ENCODE measurements at places on chromosomes 5 and 9.

- DNase-seq: no peak
These were observed 183.4 kb downstream of the PAPPA start for GRCh38 chr9:116337015-116337414.

- no peak for DNase-seq
These were observed 40.0 kb upstream of the SMIM23 start for GRCh38 chr5:171745602-171746001.

DNA sequence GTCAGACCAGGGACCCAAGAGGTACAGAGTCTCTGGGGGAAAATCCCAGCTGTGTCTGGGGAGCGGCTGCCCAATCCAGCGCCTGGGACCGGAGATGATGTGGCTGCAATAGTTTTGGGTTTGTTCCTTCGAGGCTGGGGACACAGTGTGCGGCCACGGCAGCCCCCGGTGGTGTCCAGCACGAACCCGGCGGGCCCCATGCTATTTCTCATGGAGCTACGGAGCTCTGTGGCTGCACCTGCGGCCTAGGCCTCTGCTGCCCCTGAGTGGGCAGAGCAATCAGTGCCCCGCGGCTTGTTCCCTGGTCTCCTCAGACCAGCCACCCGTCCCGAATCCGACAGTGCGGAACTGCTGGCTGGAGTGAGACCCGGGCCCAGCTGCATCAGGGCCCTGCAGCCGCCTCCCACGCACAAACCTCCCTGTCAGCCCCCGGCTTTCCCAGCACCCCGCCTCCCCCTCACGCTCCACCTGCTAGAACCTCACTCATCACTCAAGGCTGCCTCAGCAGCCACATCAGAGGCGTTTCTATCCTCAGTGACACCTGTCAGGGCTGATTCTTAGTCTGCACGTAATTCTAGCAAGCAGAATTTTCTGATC, 29.0 kb downstream of the SARDH start:
- peak; percentile 41 for DNase-seq

DNA sequence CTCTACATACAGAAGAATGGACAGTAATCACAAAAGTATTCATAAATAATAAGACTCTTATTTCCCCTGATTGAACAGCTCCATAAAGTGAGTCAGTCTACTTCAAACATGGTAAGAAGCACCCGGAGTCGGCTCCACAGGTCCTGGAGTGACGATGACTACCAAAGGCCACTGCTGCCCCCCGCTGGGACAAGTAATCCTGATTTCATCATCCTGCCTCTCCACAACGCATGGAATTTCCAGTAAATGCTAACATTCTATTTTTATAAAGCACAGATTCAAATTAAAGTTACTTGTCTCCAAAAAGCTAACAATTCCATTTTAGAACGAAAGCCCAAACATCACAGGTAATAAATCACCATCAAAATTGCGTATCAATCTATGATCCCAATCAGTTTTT, 16.2 kb downstream of the ATPSCKMT start:
- DNase-seq: no peak

GRCh38 chr9:134695144-134695543, 53.5 kb downstream of the COL5A1 start:
- no peak for DNase-seq

- no peak for DNase-seq
These were observed 283.9 kb upstream of the RFX3 start for GRCh38 chr9:3809724-3810123.

DNA sequence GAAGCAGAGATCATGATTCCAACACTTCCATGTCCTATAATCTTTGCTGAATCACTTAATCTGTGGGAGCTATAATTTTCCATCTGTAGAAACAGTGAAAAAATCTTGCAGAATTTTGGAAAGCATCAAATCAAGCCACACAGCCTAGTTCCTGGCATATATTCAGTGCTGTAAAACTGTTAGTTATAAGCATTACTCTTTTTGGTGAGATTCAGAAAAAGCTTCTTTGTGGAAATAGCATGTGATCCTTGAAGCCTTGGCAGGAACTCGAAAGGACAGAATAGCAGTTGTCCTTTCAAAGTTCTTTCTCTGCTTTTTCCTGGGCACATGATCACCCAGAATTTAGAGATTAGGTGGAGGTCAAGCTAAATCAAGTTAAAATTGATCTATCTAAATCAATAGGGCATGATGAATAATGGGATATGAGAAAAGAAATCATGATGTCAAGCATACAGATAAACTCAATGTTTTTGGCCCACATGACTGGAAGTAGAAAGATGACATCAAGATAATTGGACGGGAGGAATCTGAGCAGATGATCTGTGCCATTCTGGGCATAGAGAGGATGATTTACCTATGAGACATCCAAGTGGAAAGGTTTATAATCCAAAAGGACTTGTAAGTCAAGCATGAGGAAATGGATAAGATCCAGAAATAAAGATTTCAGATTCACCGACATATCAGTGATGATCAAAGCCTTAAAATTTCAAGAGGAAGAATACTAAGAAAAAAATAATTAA, 73.1 kb downstream of the TMEM232 start:
- DNase-seq: no peak

DNA sequence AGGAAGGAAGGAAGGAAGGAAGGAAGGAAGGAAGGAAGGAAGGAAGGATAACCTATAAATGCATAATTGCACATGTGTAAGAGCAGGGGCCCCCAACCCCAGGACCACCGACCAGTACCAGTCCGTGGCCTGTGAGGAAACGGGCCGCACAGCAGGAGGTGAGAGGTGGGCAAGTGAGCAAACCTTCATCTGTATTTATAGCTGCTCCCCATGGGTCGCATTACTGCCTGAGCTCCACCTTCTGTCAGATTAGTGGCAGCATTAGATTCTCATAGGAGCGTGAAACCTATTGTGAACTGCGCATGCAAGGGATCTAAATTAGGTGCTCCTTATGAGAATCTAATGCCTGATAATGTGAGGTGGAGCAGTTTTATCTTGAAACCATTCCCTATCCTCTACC, 66.1 kb downstream of the SH3RF2 start:
- DNase-seq: no peak

- no peak for DNase-seq
These were observed 42.3 kb upstream of the MOCS2 start for GRCh38 chr5:53151713-53152458.

DNA sequence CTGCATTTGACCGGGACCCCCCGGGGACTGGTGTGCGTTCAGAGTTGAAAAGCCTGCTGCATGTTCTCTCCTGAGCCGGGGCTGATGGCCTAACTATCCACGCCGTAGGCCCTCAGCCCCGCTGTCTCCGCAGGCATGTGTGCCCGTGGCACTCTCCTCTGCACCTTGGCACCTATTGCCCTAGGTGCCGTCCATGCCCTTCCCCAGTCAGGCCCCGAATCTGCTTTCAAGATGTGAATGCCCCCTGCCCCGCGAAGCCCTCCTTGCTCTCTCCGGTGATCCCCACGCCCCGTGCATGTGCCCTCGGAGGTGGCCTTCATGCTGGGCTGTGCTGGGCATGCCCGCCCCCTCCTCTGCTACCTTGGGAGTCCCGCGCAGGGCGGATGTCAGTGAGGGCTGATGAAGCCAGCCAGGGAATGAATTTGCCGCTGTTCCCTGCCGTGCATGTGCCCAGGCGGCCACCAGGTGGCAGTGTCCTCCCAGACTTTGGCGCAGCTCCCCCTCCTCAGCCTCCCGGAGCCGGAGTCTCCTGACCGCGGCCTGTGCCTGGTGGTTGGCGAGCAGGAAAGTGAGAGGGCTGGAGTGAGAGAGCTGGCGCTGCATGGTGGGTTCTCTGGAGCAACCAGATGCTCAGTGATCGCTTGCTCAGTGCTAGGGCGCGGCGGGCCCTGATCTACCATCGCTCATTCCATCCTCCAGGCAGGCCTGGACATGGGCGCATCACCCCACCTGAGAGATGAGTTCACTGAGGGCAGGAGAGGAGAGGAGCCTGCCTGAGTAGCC, 112.9 kb upstream of the LMX1B start:
- DNase-seq: peak; percentile 68

- no peak for DNase-seq
These were observed 196.9 kb downstream of the CACNA1B start for GRCh38 chr9:138074516-138074915.

DNA sequence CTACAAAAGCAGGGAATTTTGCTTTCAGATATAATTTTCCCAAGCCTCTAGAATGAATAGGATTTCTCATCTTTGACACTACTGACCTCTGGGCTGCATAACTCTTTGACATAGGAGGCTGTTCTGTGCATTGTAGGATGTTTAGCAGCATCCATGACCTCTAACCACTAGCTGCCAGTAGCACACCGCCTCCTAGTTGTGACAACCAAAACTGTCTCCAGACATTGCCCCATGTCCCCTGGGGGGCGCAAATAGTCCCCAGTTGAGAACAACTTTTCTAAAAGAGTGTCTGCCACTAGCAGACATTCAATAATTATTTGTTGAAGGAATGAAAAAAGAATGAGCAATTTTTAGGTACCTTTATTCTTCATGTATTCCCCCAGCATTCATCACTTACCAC, 51.8 kb downstream of the POU4F3 start:
- DNase-seq: no peak

DNA sequence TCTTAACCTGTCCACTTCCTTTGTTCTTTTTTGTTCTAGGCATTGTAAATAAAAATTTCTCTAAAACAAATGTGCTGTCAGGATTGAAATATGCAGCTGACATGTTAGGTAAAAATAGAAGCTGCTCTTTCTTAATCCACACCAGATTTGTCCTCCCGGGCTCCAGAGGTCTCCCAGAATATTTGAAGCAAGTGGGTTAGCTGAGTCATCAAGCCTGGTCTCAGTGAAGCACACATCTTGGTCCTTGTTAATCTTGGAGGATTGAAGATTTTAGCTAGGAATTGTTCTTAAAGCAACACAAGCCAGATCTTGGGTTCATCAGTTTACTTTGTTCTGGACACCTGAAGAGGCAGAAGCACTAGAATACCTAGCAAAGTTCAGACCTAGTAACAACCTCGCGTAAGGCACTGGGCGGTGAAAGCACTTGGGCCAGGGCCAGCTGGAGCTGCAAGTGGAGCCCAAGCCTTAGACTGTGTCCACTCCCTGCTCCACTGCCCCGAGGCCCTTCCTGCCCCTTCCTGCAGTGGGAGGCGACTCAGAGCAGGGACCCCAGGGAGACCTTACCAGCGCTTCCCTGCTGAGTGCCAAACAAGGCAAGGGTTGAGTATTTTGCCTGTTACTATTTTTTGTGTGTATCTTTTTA, 36.5 kb downstream of the HABP4 start:
- DNase-seq: no peak

DNA sequence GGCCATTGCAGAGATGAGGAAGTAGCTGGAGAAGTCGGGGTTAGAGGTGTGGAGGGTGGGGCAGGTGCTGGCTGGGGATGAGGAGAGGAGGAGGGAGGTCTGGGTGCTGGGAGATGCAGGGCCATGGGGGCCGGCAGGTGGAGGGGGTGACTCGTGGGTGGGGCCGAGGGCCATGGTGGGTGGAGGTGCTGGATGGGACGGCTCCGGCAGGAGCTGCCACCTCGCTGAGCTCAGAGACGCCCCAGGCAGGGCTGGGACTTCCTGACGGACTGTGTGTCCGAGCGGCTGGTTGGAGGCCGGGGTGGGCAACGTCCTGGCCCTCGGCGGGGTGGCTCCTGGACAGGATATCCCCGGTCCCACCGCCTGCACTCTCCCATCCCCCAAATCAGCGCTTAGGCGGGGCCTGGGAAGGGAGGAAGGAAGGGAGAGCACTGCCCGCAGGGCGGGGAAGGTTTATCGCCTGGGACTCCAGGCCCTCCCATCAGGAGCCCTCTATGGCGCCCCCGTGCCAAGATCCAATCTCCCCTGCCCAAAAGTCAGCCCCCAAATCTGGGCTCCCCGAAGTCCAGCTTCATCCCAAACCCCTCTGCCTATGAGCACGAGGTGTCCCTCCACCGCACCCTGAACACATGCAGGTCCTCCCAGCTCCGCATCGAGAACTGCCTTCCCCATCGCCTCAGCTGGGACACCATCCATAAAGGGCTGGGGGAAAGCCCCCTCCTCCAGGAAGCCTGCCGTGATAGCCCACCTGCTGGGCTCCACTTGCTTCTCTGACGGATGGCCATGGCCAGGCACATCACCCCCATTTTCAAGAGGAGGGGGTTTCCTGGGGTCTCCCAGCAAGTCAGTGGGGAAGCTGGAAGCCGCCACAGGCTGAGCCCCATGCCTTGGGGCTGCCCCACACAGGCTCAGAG, 58.3 kb upstream of the NOTCH1 start:
- DNase-seq: no peak

GRCh38 chr5:81409896-81410295, 16.0 kb upstream of the ACOT12 start:
- DNase-seq: no peak

DNA sequence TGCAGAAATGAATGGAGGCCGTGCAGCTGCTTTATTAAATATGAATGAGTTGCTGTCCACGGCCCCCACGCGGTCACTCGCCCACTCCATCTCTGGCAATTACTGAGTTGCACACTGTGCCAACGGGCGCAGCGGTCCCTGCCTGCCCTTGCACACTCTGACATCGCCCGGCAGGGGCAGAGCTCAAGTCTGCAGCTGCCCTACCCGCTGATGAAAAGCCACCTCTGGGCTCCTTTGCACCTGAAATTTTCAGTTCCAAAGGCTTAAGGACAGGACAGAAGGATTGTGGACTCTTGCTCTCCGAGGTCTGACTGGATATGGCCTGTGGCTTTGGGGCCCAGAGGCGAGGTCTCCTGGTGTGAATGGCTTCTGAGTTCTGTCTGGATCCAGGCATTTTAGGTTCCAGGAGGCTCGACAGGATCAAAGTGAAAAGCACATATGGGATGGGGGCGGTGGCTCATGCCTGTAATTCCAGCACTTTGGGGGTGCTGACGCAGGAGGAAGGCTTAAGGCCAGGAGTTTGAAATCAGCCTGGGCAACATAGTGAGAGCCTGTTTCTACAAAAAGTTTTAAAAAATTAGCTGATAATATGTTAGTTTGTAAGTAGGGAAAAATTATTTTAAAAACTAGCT, 201.8 kb downstream of the PAX5 start:
- no peak for DNase-seq

GRCh38 chr5:126422994-126423788, at the start of gene GRAMD2B:
Gene GRAMD2B, plus strand, starts transcription at chr5:126423409. Its CDS starts 198 bp downstream, at chr5:126423607.
- DNase-seq: peak; percentile 71

DNA sequence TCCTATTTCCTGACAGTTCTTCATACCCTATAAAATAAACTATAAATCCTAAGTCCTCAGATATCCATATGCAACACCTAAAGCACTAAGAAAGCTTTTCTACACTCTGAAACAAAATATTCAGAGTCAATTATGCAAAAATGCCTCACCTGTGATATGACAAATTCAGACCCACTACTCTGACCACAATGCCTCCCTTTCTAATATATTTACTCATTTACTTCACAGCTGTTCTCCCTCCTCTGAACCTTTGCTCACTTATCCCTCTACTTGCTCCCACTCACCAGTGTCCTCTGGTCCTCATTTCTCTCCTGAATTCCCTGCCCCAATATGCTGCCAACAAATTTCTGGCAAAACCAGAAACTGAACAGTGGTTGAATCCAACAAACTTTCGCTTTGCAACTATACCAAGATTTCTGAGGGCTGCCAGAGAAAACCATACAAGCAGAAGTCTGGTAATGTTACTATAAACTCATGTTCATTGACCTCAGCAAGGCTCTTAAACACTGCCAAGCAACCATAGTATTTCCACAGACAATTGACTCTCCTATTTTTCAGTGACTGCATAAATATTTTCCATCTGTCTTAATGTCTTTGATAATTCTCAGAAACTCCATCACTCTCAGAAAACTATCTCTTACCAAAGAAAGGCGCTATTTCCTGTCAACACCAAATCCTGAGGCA, 7.1 kb downstream of the CCNH start:
- no peak for DNase-seq

- no peak for DNase-seq
These were observed 5.1 kb downstream of the MAP1B start for GRCh38 chr5:72112389-72112788.

Measured in activated naive CD8-positive, alpha-beta T cell treated with anti-CD3 and anti-CD28 coated beads for 36 hours (primary cell).